ENCODE measurements at places on chromosomes 1 and 21. TPM values are rescaled to one million over a fixed set of nuclear protein-coding genes. Genes with fewer than 3 reads are reported as not detected.

The OR6N1 gene
- not detected for total RNA-seq

The GPR153 gene
- total RNA-seq: 3.7 TPM

The KRTAP19-3 gene
- total RNA-seq: not detected

The REN gene
- total RNA-seq: not detected

The CASQ1 gene
- total RNA-seq: not detected

The KCNJ6 gene
- total RNA-seq: not detected

The DDX59 gene
- 19.3 TPM for total RNA-seq

The RGS7 gene
- total RNA-seq: 1.3 TPM
